ENCODE measurements at places on chromosomes 3 and 15. TPM values are rescaled to one million over a fixed set of nuclear protein-coding genes. Genes with fewer than 3 reads are reported as not detected.

The COL8A1 gene
- 16.5 TPM for total RNA-seq

- DNase-seq: peak; percentile 8
These were observed 57.5 kb downstream of the SCN11A start for GRCh38 chr3:38994251-38994650.

The CYP8B1 gene
- total RNA-seq: not detected

The KNG1 gene
- not detected for total RNA-seq

The TM6SF1 gene
- not detected for total RNA-seq

The CPNE4 gene
- 1.8 TPM for total RNA-seq

DNA sequence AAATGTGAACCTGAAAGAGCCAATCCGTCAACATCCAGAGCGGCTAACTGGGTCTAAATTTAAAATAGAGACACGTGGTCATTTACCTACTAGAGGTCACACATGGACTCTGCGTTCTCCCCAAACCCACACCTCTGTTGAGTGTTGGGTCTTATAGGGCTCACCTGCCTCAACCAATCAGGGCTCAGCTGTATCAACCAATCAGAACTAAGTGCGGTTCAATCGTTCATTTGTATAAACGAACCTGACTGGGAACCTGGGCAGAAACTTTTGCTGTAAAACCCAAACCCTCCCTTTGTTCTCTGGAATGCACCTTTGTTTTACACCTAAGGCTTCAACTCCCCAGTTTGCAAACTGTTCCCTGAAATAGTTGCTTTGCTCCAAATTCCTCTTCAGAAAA lies 8.9 kb downstream of the DNAAF4 start:
- DNase-seq: no peak

- DNase-seq: no peak
These were observed 103.6 kb downstream of the APBA2 start for GRCh38 chr15:28989239-28989830.

The MEX3B gene
- total RNA-seq: not detected

- DNase-seq: no peak
These were observed 14.8 kb downstream of the PBRM1 start for GRCh38 chr3:52670621-52671521.

DNA sequence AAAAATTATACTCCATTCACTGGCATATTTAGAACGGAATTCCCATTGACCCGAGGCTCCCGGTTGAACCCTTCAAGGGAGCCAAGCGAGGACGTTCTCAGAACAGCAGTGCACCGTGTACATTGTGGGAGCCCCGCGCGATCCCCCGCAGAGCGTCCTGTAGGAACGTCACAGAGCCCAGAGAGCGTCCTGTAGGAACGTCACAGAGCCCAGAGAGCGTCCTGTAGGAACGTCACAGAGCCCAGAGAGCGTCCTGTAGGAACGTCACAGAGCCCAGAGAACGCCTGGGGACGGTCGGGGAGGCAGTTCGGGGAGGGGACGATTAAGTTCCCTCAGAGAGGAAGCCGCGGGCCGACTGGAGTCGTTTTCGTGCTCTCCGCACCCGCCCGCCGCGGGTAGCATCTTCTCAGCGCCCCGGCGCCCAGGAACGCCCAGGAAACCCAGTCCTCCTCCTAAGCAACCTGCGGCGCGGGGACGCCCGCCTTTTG lies 506 bp upstream of the ATP1B3 start:
- peak; percentile 85 for DNase-seq
